ENCODE measurements at places on chromosomes 4 and X. TPM values are rescaled to one million over a fixed set of nuclear protein-coding genes. Genes with fewer than 3 reads are reported as not detected.
A peak's percentile ranks its signal among the peaks of the same experiment; 100 is the strongest.

NDP gene
- total RNA-seq: 0.39 TPM

FAM241A gene
- total RNA-seq: 2.3 TPM

CCNA2 gene
- total RNA-seq: 119 TPM

FRAS1 gene
- 1.8 TPM for total RNA-seq

ARSD gene
- 9.0 TPM for total RNA-seq

KLHL4 gene
- 23.6 TPM for total RNA-seq

MGAT4D gene
- total RNA-seq: not detected

PFKFB1 gene
- not detected for total RNA-seq

ASB11 gene
- total RNA-seq: not detected

ANKRD37 gene
- 6.4 TPM for total RNA-seq

PABPC4L gene
- 0.68 TPM for total RNA-seq

LANCL3 gene
- 0.25 TPM for total RNA-seq

RAB33A gene
- not detected for total RNA-seq

CXCL3 gene
- total RNA-seq: 0.53 TPM

RNF212 gene
- not detected for total RNA-seq

SLC6A14 gene
- not detected for total RNA-seq

FSTL5 gene
- total RNA-seq: 0.14 TPM

RIBC1 gene
- total RNA-seq: 0.70 TPM

SLC49A3 gene
- total RNA-seq: not detected

- no peak for DNase-seq
These were observed 38.0 kb upstream of the GPR78 start for GRCh38 chr4:8541981-8542715.

DNA sequence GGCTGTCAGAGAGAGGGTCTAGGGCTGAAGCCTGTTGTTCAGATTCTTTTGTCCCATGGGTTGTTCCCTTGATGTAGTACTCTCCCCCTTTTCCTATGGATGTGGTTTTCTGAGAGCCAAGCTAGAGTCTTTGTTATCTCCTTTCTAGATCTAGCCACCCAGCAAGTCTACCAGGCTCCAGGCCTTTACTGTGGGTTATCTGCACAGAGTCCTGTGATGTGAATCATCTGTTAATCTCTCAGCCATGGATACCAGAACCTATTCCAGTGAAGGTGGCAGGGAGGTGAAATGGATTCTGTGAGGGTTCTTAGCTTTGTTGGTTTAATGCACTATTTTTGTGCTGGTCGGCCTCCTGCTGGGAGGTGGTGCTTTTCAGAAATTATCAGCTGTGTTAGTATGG is 109.5 kb downstream of the PRR32 start:
- DNase-seq: no peak

GRCh38 chr4:152945639-152946038 is 9.5 kb downstream of the FHDC1 start:
- DNase-seq: no peak

GRCh38 chr4:7816771-7817170 is 122.9 kb downstream of the AFAP1 start:
- no peak for DNase-seq

GRCh38 chrX:154329294-154329693 is 33.7 kb downstream of the TKTL1 start:
- DNase-seq: no peak

DNA sequence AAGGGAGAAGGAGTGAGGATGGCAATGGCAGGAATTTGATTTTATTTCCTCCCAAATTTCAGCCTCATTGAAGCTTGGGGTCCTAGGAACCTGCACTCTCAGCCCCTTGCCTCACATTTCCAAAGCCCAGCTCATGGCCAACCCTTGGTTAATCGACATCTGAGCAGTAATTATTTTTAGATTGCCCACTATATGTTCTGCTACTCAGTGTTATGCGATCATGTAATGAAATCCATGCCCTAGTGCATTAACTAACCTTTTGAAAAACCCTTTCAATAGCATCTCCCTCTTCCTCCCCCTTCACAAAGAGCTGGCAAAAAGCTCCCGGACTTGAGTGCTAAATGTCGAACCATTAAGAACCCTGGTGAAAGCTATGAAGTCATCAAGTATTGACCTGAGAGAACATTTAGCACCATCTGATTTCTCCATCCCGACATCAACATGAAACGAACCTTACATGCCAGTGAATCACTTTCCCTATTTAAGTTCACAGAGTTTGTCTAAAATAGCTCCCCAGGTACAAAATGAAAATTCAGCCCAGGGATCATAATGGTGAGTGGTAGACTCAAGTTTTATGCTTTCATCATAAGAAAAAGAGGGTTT is 59.2 kb upstream of the RPS6KA3 start:
- DNase-seq: no peak

GRCh38 chr4:8272472-8273428 is 3.2 kb downstream of the HTRA3 start:
- no peak for DNase-seq

- no peak for DNase-seq
These were observed 27.2 kb upstream of the FMR1NB start for GRCh38 chrX:147953976-147954375.

GRCh38 chrX:132452911-132453550 is 35.8 kb downstream of the MBNL3 start:
- no peak for DNase-seq

DNA sequence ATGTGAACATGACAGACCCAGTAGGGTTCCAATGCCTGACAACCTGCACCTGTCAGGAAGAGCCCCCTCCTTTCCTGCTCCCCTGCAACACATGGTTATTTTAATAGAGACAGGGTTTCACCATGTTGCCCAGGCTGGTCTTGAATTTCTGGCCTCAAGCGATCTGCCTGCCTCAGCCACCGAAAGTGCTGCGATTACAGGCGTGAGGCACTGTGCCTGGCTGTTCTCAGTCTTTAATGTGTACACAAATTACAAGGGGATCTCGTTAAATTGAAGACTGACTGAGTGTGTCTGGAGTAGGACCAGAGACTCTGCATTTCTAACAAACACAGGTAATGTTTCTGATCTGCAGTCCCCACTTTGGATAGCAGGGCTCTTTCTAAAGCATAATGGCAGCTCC is 55.4 kb downstream of the NPNT start:
- DNase-seq: no peak

GRCh38 chr4:128825226-128825625 is 15.7 kb downstream of the JADE1 start:
- DNase-seq: no peak

GRCh38 chr4:13355111-13355880 is 128.8 kb downstream of the RAB28 start:
- DNase-seq: no peak

- DNase-seq: peak; percentile 71
These were observed 980.9 kb upstream of the DIAPH2 start for GRCh38 chrX:95703696-95704095.

DNA sequence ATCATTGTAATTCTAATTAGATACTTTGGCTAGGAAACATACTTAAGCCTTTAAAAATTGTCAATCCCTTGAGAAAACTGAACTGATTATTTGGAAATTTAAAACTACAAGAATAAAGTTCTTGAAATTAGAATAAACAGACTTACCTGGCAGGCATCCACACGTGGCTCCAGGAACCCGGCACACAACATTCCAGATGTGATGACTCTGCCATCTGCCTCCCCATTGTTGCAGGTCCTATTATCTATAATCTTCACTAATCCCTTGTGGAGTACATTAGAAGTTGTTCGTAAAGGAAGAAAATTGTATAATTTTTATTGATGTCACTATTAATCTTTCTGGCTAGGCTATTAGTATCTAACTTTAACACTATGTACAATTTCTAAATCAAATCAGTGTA is 16.2 kb upstream of the GNRHR start:
- DNase-seq: no peak

GRCh38 chrX:103405009-103405333 is 28.6 kb downstream of the BEX3 start:
- DNase-seq: no peak

DNA sequence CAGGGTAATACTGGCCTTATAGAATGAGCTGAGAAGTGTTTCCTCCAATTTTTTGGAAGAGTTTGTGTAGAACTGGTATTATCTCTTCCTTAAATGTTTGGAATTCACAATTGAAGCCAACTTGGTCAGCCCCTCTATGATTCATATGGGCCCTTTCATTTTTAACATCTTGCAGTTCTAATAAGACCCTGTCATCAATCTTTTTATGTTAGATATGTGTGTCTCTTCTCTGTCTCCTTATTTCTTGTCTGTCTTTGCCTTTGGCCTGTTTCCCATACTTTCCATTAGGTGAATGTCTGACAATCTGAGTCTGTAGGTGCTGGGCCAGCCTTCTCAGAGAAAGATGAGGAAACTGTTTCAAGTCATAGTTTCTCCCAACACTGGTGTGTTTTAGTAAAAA is 88.7 kb downstream of the SLC16A2 start:
- no peak for DNase-seq

- DNase-seq: no peak
These were observed 5.6 kb downstream of the CETN2 start for GRCh38 chrX:152824841-152825374.

- DNase-seq: no peak
These were observed 86.4 kb upstream of the SORBS2 start for GRCh38 chr4:185898413-185898812.

DNA sequence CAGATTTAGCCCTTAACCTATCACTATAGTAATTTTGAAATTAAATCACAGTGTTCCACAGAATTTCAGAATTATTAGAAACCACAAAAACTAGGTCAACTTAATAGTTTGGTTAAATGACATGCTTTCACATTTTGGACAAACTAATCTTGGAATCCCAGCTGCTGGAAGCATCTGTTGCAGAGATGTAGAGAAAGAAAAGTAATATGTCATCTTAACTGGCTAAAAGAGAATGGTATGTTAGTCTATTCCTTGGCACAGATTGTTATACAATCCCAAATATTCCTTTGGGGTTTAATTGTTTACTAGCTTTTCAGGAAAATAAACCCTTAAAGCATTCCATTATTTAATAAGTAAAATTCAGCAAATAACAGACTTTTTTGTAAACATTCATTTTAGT is 519.9 kb downstream of the IL15 start:
- no peak for DNase-seq

- peak; percentile 11 for DNase-seq
These were observed 33.7 kb upstream of the MSL3 start for GRCh38 chrX:11724122-11725017.

GRCh38 chrX:39935411-39936064 is 162.2 kb downstream of the BCOR start:
- peak; percentile 11 for DNase-seq

GRCh38 chrX:154458954-154459778 is 1.1 kb downstream of the PLXNA3 start:
- peak; percentile 40 for DNase-seq

- DNase-seq: no peak
These were observed 272.1 kb upstream of the TRAM1L1 start for GRCh38 chr4:117357437-117357836.

DNA sequence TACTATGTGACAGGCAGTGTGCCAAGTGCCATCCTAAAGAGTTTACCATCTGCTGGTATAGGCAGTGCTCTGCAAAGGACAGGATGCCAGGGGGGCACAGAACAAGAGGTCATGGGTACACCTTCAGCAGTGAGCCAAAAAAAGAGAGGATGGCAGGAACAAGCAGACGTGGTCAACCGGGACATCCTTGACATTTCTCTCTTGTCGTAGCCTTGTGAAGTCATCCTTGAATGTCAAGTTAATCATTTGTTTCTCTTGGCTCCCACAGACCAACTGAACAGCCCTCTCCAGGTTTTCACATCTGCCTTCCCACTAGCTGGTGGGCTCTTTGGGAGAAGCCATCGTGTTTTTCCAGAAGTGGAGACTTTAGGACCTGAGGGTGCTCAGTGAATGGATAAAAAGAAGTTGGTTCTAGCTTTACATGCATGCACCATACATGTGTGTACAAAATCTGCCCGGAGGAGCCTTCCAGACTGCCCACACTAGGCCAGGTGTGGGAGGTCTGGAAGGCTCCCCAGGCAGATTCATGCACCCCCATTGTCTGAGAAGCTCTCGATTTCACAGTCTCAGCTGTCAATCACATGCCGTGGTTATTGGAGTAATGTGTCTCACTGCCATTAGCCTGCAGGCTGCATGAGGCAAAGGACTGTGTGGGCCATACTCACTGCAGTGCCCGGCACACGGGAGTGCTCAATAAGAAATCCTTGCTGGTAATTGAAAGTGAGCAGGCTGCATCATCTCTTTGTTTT is 16.4 kb downstream of the PNMA6F start:
- no peak for DNase-seq

GRCh38 chr4:107255596-107255995 is 219.5 kb upstream of the DKK2 start:
- peak; percentile 13 for DNase-seq

DNA sequence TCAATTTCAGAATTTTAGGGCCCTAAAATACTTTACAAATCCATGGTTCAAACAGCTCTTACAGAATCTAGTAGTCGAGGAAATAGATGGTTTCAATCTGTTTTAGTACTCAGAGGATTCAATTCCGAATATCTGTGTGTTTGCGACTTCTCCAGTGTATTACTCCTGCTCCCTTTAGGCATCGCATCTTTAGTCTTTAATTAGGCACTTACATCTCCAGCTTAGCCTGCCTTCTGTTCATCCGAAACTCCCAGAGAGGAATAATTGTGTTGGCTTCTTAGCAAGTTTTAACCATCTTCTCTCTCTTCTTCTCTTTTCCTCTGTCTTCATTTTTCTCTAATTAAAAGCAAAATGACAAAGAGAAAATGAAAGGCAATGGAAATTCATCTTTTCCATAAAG is 1901.3 kb upstream of the TENM3 start:
- no peak for DNase-seq

- DNase-seq: no peak
These were observed 16.4 kb downstream of the OTC start for GRCh38 chrX:38368774-38369173.

DNA sequence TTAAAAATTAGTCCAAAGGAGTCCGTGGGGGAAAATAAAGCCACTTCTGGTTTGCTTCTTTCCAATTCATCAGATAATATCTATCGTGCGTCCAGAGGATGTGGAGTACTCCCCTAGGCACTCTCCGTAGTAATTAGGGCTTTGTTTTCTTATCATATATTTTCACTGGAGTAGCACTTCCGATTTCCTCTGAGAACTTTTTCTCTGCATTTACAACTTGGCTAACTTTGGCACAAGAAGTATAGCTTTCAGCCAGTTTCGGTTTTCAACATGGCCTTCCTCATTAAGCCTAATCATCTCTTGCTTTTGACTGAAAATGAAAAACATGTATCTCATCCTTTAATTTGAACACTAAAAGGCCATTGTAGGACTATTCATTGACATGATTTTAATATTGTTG is 80.5 kb downstream of the CASP3 start:
- no peak for DNase-seq
